Neural progenitor cell (in vitro differentiated cells): ENCODE measurements at places on chromosomes 3 and 15.

- peak; percentile 29 for DNase-seq
Measured at GRCh38 chr3:100761211-100761942, 52.1 kb downstream of the TFG start.

GRCh38 chr3:197847866-197848401, 56.9 kb downstream of the LRCH3 start:
- no peak for DNase-seq

GRCh38 chr3:44363591-44363990, 25.0 kb downstream of the TCAIM start:
- DNase-seq: no peak

DNA sequence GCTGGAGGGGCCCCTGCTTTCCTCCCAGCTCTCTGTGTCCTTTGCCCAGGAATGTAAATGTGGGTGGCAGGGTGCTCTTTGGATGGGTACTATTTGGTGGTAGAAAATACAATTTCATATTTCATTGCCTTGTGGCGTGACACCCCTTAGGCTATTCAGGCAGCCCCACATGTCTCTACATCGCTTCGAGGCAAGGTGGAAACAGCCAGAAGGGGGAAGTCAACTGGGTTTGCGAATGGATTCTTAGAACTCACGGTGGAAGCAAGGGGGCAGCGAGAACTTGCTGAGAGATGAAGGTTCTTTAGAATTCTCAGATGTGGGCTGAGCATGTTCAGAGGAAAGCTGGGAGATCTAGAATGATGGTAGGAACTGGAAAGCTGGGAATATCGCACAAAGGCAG, 25.3 kb downstream of the PLA2G4D start:
- no peak for DNase-seq

- DNase-seq: no peak
Measured at GRCh38 chr15:45468294-45468693, 54.3 kb downstream of the SLC30A4 start.
